ENCODE measurements at places on chromosomes 2 and 18. TPM values are rescaled to one million over a fixed set of nuclear protein-coding genes. Genes with fewer than 3 reads are reported as not detected.

RGPD5 gene
- total RNA-seq: 110 TPM

ATOH8 gene
- total RNA-seq: not detected

TUBA3E gene
- not detected for total RNA-seq

COLEC12 gene
- total RNA-seq: not detected

LYPD6B gene
- not detected for total RNA-seq

NAT8 gene
- not detected for total RNA-seq

SCYGR4 gene
- total RNA-seq: not detected

ANTXR1 gene
- total RNA-seq: not detected

DES gene
- total RNA-seq: not detected

IMPACT gene
- 19.9 TPM for total RNA-seq

ARID5A gene
- 90.9 TPM for total RNA-seq

PLEK gene
- 368 TPM for total RNA-seq

DHRS9 gene
- not detected for total RNA-seq

PGAP1 gene
- 3.3 TPM for total RNA-seq

FAM161A gene
- 1.1 TPM for total RNA-seq

KCNF1 gene
- not detected for total RNA-seq

C2orf72 gene
- total RNA-seq: not detected

CNGA3 gene
- total RNA-seq: not detected

ANKRD53 gene
- 3.1 TPM for total RNA-seq

MDH1B gene
- not detected for total RNA-seq

FTCDNL1 gene
- 0.52 TPM for total RNA-seq

IL36B gene
- total RNA-seq: not detected

ZFAND2B gene
- total RNA-seq: 84.0 TPM

PSMD1 gene
- total RNA-seq: 54.9 TPM

NBAS gene
- total RNA-seq: 29.2 TPM

HADHA gene
- 66.6 TPM for total RNA-seq

CIB4 gene
- total RNA-seq: not detected

KCNJ13 gene
- not detected for total RNA-seq

REEP1 gene
- total RNA-seq: 0.10 TPM

PDCL3 gene
- 27.3 TPM for total RNA-seq

CCDC141 gene
- total RNA-seq: 2.0 TPM

CXCR4 gene
- 741 TPM for total RNA-seq

ABCG5 gene
- not detected for total RNA-seq

ITGA4 gene
- 189 TPM for total RNA-seq

LINC00305 gene
- not detected for total RNA-seq

FASTKD2 gene
- total RNA-seq: 21.6 TPM

OSR1 gene
- not detected for total RNA-seq

PRSS56 gene
- not detected for total RNA-seq

Measured in natural killer cell (primary cell).